Chondrocyte (in vitro differentiated cells): ENCODE measurements at places on chromosomes 6 and 20. TPM values are rescaled to one million over a fixed set of nuclear protein-coding genes. Genes with fewer than 3 reads are reported as not detected.

DNA sequence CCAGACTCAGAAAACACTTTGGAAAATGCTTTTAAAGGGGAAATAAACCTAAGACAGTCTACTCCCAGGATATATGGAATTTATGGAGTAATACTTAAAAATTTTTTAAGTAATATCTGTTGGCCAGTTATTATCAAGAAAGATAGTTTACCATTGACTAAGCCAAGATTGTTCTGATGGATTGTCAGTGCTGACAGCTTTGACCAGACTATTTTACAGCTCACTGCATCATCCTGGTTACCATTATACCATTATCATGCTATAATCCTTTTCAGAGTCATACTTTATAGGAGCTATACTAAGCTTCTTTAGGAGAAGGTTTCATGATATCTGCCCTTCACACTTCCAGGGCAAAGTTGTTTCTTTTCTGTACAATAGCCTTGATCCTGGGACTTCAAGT lies 16.5 kb downstream of the GTF2H5 start:
- H3K4me1 ChIP-seq = peaks cover 39% of the 10 kb centered on the region
- no peaks in the 10 kb centered on the region for H3K27me3 ChIP-seq
- no peak overlapping the region for H3K4me3 ChIP-seq
- H3K27ac ChIP-seq = peak overlapping the region; percentile 76

The SLC16A10 gene
- 0.02 TPM in 1 of 3 replicates, not detected in the others for total RNA-seq

DNA sequence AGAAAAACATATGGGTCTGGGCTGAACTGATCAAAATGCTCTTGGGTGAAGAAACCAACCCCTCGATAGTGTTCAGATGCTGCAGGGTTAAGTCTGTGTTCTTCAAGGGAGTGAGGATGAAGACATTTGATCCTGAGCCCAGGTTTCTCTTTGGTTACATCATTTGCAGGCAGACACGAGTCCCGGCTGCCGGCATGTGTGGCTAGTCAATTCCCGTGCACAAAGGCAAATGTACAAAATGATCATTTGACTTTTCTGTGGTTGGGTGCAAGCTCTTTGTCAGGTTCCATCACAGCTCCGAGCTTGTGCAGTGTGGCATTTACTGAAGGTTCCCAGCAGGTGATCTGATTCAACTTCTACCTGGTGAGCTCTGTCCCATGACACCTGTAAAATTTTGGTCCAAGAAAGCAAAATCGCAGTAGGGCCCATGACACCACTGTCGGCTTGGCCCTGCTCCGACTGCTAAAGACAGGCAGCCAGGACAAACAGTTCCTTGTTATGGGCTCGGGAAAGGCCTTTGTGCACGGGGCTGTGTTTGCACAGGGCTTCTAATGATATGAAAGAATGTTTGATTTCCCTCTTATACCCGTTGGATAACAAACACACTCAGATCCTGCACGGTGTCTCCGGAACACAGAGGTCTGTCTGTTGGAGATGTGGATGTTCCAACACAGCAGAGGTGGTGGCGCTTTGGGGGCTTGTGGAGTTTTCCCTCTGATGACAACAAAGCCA lies 46.9 kb downstream of the GJA10 start:
- H3K4me1 ChIP-seq = peaks cover 26% of the 10 kb centered on the region
- peak overlapping the region; percentile 92 for H3K27ac ChIP-seq
- no peak for DNase-seq
- H3K4me3 ChIP-seq = no peak overlapping the region
- H3K27me3 ChIP-seq = no peaks in the 10 kb centered on the region
- H3K36me3 ChIP-seq = peaks cover 4% of the 10 kb centered on the region

The TULP4 gene
- total RNA-seq = 95.4 to 102 TPM (median 97.7 TPM) in 3 replicates

DNA sequence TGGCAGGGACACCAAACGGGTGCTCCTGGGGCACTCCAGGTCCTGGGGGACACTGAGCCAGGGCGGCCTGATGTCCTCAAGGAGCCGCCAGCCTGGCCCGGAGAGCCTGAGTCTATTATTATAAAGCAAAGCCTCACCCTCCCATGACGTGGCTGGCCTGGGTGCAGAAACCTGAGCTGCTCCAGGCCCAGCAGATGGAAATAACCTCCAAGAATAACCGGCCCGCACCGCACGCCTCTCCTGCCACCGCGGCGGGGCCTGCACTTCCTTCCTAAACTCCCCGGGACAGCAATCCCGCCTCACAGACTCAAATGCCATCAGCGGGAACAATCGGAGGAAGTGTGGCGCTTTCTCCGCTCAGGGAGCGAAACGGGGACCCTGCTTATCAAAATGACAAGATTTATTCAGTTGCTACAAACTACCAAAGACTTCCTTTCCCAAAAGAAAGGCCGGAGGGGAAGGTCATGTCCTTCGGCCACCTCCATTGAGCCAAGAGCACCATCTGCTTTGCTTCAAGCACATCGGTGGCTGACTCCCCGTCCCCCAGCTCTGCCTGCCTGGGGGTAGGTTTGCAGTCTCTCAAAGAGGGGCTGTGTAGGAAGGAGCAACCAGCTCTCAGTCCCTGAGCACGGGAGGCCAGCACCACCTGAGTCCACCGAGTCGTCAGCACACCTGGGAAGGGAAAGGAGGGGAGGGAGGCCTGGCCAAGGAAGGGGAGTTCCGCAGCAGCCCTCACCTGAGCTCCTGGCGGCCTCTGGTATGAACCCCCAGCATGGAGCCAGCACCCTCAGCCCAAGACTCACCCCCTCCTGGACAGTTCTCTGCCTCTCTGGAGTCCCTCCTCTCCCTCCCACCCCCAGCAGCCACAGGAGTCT lies 78.6 kb upstream of the QKI start:
- no peaks in the 10 kb centered on the region for H3K36me3 ChIP-seq
- peak overlapping the region; percentile 84 for H3K27ac ChIP-seq
- peak overlapping the region; percentile 10 for H3K4me3 ChIP-seq
- DNase-seq = no peak
- no peaks in the 10 kb centered on the region for H3K27me3 ChIP-seq
- H3K4me1 ChIP-seq = peaks cover 68% of the 10 kb centered on the region

DNA sequence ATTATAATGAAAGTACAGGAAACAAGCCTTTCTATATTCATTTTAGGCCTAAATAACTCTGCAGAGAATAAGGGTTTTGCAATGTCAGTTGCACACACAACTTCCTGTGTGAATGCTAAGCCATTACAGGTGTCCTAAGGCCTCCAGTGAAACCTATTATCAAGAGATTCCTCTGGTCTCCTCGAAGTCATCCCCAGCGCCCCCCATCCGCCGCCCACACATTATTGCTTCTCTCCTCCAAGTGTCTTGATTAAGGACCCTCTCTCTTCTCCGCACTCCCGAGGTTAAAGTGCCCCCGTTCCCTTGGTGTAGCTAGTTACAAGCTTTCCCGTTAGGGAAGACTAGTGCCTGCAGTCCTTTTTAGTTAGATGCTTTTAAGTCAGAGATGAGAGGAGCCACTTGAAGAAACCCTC lies 1.3 kb downstream of the HIVEP2 start:
- H3K27me3 ChIP-seq = no peaks in the 10 kb centered on the region
- peaks cover 32% of the 10 kb centered on the region for H3K4me1 ChIP-seq
- no peak for DNase-seq
- H3K36me3 ChIP-seq = peaks cover 1% of the 10 kb centered on the region

The HCRTR2 gene
- not detected in 3 replicates for total RNA-seq

GRCh38 chr6:26028746-26029569 lies 58.3 kb upstream of the HFE start:
- H3K27me3 ChIP-seq = no peaks in the 10 kb centered on the region
- no peaks in the 10 kb centered on the region for H3K36me3 ChIP-seq
- peak overlapping the region; percentile 77 for H3K27ac ChIP-seq
- H3K4me3 ChIP-seq = no peak overlapping the region
- H3K4me1 ChIP-seq = peaks cover 52% of the 10 kb centered on the region
- no peak for DNase-seq

DNA sequence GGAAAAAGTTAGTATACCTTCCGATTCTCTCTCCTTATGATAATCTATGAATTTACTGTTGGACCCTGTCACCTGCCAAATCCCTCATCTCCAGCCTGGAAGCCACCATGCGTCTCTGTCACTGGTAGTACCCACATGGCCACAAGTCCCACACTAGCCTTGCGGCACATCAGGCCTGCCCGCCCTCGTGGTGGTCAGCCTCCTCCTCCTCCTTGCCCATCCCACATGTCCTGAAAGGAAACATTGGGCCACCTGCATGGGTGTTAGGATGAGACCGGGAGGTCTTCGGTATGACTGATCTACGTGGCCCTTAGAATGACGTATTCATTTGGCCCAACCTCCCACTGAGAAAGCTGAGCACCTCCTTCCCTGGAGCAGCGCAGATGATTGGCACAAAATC lies 37.0 kb upstream of the QKI start:
- no peak overlapping the region for H3K27ac ChIP-seq
- DNase-seq = no peak
- no peaks in the 10 kb centered on the region for H3K27me3 ChIP-seq
- H3K4me1 ChIP-seq = no peaks in the 10 kb centered on the region

GRCh38 chr20:37293301-37293943 lies 4.0 kb downstream of the MANBAL start:
- H3K27me3 ChIP-seq = no peaks in the 10 kb centered on the region
- peak; percentile 29 for DNase-seq
- no peak overlapping the region for H3K4me3 ChIP-seq
- H3K36me3 ChIP-seq = peaks cover 9% of the 10 kb centered on the region
- H3K27ac ChIP-seq = no peak overlapping the region
- peaks cover 45% of the 10 kb centered on the region for H3K4me1 ChIP-seq

The UST gene
- total RNA-seq = 17.1 to 22.3 TPM (median 18.1 TPM) in 3 replicates

DNA sequence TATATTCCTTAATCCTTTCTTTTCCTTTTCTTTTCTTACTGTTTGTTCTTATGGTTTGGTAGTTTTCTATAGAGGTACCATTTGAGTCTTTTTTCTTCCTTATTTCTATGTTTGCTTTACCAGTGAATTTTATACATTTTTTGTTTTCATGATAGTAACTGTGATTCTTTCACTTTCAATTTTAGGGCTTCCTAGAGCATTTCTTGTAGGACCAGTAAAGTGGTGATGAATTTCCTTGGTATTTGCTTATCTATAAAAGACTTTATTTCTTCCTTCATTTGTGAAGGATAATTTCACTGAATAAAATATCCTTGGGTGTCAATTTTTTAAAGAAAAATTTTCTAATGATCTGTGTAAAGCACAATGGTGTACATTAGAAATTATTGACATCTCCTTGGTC lies 637.4 kb downstream of the CD109 start:
- H3K27me3 ChIP-seq = no peaks in the 10 kb centered on the region
- DNase-seq = no peak
- H3K27ac ChIP-seq = peak overlapping the region; percentile 89
- H3K4me3 ChIP-seq = peak overlapping the region; percentile 18
- no peaks in the 10 kb centered on the region for H3K36me3 ChIP-seq

DNA sequence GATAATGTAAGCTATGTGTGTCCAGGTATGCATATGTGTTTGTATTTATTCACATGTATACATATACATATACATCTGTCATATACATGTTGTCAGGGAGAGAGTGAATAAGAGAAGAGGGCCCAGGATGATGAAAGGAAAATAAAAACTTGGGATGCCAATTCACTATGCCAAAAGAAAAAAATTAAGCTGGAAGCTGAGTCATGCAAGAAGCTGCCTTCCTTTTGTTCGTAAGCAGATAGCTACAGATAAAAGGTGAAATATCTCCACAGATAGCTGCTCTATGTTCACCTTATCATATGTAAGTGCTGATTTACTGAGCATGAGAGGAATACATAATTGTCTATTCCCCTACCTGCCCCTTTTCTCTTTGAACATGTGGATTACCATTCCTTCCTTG lies 579.9 kb downstream of the EPM2A start:
- H3K27ac ChIP-seq = no peak overlapping the region
- peaks cover 4% of the 10 kb centered on the region for H3K36me3 ChIP-seq
- no peaks in the 10 kb centered on the region for H3K27me3 ChIP-seq
- no peak for DNase-seq

DNA sequence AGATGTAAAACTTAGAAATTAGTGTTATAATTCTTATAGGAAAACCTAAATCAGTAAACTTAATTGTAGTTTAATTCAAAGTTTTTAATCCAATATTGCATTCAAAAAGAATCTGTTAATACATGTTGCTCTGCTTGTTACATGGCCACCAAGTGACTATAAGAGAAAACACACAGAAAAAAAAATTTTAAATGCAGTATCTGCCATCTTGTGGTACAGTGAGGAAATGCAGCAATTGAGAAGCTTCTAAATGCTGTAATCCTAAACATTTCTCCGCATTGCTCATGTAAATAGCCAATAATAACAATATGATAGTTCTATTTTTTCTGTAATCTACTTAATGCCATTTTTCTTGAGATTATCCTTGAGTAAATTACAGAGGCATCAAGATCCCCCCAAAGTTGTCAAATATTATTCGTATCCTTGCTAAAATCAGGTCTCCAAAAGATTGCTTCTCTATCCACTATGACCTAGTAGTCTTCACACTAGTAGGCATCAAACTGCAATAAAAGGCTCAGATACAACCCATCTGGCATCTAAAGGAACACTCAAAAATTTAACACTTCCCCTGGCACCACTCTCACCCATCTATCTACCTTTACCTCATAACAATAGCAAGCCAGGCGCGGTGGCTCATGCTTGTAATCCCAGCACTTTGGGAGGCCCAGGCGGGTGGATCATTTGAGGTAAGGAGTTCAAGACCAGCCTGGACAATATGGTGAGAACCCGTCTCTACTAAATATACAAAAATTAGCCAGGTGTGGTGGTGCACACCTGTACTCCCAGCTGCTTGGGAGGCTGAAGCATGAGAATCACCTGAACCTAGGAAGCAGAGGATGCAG lies 34.6 kb downstream of the HDAC2 start:
- no peak overlapping the region for H3K27ac ChIP-seq
- H3K36me3 ChIP-seq = peaks cover 9% of the 10 kb centered on the region
- no peaks in the 10 kb centered on the region for H3K27me3 ChIP-seq
- DNase-seq = no peak

The TMEM200A gene
- total RNA-seq = 6.8 to 12.4 TPM (median 7.1 TPM) in 3 replicates

GRCh38 chr6:36248980-36249379 lies 20.9 kb upstream of the PNPLA1 start:
- H3K4me1 ChIP-seq = peaks cover 6% of the 10 kb centered on the region
- no peaks in the 10 kb centered on the region for H3K36me3 ChIP-seq
- no peak for DNase-seq
- H3K4me3 ChIP-seq = no peak overlapping the region
- no peak overlapping the region for H3K27ac ChIP-seq

The ANKEF1 gene
- 0.46 to 0.90 TPM (median 0.77 TPM) in 3 replicates for total RNA-seq

DNA sequence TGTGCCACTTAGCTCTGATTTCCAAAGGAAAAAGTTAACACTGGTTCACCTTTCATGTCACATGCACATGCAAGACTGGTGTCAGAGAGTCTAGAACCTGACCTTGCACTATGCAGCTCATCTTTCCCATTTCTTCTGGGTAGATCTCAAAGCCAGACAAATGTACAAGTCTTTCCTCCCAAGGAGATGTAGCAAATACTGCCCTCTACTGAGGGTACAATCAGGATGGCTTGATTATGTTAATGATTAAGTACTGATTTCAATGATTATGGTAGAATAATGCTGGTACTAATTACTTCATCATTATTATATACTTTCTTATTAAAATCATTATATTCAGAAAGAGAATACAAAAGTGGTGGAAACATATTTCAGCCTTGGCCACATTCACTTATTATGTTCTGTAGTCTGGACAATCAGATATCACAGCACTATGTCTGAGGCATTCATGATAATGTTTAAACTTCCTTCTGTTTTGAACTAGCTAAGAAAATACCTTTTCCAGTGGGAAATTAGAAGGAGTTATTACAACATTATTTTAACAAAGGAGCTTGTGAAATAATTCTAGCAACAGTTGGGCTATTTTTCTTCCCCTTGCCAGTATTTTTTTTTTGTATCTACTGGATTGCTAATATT lies 68.5 kb upstream of the FOXO3 start:
- no peaks in the 10 kb centered on the region for H3K27me3 ChIP-seq
- peaks cover 16% of the 10 kb centered on the region for H3K4me1 ChIP-seq
- H3K4me3 ChIP-seq = no peak overlapping the region
